GM20000 (cell line): ENCODE measurements at places on chromosomes 2 and 18.

DNA sequence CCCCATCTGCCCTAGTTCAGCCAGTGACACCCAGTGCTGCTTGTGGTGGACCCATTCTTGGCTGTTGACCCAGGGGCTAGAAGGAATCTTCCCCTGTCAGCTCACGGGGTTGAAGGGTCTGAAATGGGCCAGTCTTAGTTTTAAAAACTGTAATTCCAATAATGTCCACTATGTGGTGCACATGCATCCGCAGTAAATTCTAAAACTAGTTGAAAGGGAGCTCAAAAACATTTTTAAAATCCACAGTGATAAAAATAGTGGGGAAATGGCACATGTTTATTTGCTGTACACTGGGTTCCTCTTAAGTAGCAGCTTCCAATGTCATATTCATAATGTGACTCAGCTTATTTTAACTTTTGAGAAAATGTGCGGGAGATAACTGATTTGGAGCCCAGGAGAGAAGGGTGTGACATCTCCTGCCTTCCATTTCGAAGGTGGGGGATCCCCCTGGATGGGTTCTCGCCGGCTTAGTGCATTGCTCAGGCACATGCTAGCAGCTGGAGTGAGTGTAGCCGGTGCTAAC lies 32.8 kb downstream of the GRHL1 start:
- peak; percentile 67 for DNase-seq

- no peak for DNase-seq
These were observed 81.5 kb downstream of the DIS3L2 start for GRCh38 chr2:232042911-232043574.

GRCh38 chr2:238948765-238949641 lies 101.1 kb downstream of the TWIST2 start:
- DNase-seq, result no peak

GRCh38 chr18:79941473-79942119 lies 9.9 kb downstream of the SLC66A2 start:
- no peak for DNase-seq
